Esophagus muscularis mucosa (tissue), 4 donors: ENCODE measurements at places on chromosomes 11 and 22. TPM values are rescaled to one million over a fixed set of nuclear protein-coding genes. Genes with fewer than 3 reads are reported as not detected.

The OR4C46 gene
- total RNA-seq, result not detected

The ROM1 gene
- 3.7 TPM for total RNA-seq

GRCh38 chr11:62398011-62398994 lies 20.5 kb upstream of the SCGB1A1 start:
- no peak for DNase-seq

- DNase-seq, result no peak
Measured at GRCh38 chr22:22842085-22842484, 45.5 kb upstream of the IGLL5 start.

DNA sequence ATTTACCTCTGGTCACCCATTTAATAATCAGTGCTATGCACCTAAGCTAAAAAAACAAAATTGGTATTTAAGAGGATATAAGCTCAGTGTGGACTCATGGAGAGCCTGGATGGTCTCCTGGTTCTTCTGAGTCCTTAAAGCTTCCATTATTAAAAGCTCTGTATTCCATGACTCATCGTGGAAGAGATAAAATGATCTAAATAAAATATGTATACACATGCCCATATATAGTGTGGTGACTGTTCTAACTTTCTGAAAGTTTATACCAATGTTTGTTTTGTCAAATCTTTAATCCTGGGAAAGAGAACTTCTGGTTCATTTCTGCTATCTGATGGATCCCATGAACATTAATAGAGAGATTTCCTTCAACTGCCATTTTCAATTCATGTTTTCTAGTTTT lies 375.9 kb downstream of the GUCY1A2 start:
- DNase-seq, result no peak
